CD4-positive, alpha-beta T cell treated with Interleukin-1 beta for 1 hour (primary cell): ENCODE measurements at places on chromosomes 1 and 21.

GRCh38 chr1:166951050-166951449 lies 24.3 kb downstream of the ILDR2 start:
- DNase-seq: no peak

- no peak for DNase-seq
Measured at GRCh38 chr1:109804660-109805059, 40.9 kb upstream of the EPS8L3 start.

GRCh38 chr1:203702130-203702577 lies 62.8 kb upstream of the LAX1 start:
- DNase-seq: peak; percentile 54

DNA sequence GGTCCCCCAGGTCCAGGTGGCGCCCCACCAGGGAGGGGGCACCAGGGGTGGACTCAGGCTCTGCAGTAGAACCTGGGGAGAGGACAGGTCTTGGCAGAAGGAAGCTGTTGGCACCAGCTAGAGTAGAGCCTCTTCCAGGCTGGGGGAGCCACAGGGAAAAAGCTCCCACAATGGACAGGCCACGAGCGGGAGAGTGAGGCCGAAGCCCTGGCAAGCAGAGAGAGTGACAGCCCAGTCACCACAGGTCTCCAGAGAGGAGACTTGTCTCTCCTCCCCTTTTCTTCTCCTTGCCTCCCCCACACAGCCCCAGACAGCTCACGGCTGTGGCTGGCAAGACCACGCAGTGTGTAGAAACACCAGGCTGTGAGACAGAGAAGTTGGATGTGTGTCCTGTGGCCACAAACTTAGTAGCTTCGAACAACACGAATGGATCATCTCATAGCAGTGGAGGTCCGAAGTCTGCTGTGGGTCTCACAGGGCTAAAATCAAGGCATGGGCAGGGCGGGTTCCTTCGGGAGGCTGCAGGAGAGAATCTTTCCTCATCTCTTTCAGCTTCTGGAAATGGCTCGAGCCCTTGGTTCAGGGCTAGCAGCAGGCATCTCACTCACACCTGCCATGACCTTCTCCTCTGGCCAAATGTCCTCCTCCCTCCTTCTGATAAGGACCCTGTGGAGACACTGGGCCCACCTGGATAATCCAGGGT lies 3.3 kb downstream of the KRTAP12-4 start:
- DNase-seq: no peak

GRCh38 chr1:181630838-181631237 lies 147.5 kb downstream of the CACNA1E start:
- DNase-seq: no peak

DNA sequence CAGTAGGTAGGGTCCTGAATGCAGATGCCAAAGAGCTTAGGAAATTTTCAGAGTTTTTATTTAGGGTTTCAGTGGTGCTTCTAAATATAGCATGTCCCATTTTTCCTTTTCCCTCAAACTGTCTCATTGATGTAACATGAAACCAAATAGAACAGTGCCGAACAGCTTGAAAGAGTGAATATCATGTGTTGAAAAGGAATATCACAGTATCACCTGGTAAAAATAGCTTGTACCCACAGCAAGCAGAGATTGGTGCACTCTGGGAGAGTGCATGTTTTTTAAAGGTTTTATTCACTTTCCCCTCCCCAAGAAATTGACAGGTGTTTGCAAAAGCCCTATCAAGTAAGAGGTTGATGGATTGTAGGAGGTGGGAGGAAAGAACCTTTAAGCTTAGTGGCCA lies 41.9 kb upstream of the ELAVL4 start:
- no peak for DNase-seq

DNA sequence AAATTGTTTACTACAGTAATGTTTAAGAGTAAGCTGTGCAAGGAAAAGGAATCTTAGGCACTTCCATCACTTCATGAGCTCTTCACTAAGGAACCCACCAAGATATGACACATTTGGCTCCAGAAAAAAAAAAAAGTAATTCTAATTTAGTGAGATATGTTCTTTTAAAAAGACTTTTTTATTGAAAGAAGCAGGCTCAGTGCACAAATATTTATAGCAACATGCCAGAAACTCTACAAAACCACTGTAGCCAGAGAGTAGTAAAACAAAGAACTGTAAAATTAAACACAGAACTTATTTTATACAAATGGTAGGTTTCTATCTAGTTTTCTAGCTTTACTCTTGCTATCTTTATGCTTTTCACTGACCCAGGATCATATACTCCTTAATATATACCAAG lies 434.6 kb upstream of the ADGRL2 start:
- DNase-seq: no peak

- DNase-seq: no peak
Measured at GRCh38 chr1:12246584-12246983, 16.8 kb downstream of the VPS13D start.

DNA sequence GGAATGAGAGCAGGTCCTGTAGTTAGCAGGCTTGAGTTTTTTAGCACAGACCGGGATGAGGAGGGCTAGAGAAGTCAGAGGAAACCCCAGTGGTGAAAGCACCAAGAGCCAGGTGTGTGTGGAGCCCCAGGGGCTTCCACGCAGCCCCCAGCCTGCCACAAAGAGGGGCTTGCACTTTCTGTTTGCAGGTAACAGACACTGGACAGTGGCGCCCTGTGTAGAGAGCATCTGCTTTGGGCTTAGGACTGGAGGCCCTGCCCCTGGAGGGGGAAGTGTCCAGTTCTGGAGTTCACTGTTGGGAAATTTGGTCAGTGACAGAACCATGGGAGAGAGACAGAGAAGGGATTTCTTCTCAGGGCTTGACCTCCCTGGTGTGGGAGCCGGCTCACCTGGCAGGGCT lies 19.5 kb downstream of the AGT start:
- DNase-seq: no peak

DNA sequence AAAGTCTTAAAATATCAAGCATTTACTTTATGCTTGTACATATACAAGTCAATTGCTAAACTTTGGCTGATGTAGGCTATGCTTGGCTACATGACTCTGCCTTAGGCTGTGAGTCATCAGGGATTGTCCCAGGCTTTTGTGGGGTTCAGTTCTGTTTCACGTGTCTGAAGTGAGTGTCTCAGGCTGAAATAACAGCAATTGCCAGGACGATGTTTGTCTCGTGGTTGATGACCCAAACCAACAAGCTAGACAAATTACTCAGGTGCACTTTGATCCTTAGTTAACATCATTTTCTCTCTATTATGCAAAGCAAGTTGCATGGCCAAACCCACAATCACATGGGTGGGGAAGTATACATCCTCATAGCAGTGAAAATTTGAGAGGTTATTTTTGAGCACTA lies 410.1 kb downstream of the BRINP3 start:
- no peak for DNase-seq

GRCh38 chr1:9284061-9284460 lies 8.6 kb upstream of the SPSB1 start:
- no peak for DNase-seq

- no peak for DNase-seq
Measured at GRCh38 chr1:235822685-235823084, 44.0 kb downstream of the LYST start.

- no peak for DNase-seq
Measured at GRCh38 chr1:245180496-245181157, 25.8 kb downstream of the KIF26B start.

DNA sequence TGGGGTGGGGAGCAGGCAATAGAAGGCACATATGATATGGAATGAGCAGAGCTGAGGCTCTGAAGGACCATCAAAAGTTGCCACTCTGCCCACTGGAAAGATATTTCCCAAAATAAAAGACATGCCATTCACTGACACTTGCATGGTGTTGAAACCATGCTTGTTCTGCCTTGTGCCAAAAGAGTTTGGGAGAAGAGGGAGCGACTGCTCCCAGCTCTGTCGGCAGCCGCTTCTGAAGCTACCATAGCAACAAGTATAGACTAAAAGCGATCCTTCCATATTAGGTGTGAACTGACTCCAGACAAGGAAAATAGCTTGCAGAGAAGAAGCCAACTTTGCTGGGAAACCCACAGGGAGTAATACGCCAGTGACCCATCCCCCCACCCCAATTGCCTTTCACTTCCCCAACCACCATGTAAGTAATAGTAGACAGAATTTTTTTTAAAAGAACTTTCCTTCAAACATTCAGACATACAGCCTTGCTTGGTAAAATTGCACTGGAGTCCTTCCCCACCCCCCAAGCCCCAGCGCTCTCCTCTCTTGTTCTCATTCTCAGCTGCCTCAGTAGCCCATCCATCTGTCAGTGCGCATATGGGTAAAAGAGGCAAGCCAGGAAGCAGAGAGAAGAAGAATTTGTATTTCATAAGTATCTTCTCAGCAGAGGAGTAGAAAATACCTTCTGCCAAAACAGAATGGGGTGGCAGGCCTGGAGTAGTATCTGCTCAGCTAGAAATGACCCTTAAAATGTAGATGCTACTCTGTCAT lies 263.7 kb downstream of the OMA1 start:
- DNase-seq: no peak

DNA sequence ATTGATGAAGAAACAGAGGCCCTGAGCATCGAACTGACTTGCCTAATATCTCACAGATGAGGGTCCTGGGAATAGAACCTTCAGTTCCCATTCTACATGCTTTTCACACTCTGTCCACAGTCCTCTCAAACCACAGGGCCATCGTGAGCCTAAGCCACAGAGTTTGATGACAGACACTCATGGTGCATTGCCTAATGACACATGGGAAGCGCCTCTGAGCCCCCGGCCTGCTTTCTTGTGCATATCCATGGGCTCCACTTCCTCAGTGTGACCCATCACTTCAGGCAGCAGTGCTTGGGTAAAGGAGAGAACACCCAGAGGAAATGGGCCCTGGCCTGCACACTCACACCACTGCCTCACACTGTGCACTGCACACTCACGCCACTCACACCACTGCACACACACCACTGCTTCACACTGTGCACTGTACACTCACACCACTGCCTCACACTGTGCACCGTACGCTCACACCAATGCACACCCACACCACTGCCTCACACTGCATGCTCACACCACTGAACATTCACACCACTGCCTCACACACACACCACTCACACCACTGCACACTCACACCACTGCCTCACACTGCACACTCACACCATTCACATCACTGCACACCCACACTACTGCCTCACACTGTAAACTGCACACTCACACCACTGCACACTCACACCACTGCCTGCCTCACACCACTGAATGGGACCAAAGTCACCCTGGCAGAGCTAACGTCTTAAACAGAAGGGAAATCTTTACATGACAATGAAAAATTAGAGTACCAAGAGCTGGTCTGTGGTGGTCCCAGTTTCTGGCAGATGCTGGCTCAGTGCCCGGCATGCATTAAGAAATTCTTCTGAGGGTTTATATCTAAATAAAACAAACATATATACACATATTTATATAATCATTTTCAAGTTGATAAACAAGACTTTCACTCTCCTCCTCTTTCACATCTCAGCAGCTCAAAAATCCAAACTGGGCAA lies 53.0 kb downstream of the KANK4 start:
- DNase-seq: no peak

- DNase-seq: no peak
Measured at GRCh38 chr1:6142734-6143133, 37.4 kb downstream of the CHD5 start.

DNA sequence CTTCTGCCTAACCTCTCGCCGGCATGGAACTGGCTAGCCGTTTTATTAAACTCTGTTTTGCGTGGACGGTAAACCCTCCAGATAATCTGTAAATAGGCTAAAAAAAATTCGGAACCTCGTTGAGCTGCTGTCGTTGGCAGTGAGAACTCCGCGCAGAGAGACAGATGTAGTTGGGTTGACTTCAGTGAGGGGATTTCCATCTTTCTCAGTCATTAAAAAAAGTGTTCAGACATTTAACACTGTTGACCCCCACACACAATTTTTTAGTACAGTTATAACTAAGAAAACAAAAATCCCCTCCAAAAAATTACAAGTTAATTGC lies 464 bp downstream of the PARK7 start:
- peak; percentile 57 for DNase-seq

- DNase-seq: no peak
Measured at GRCh38 chr1:232587141-232588008, 42.6 kb downstream of the SIPA1L2 start.

DNA sequence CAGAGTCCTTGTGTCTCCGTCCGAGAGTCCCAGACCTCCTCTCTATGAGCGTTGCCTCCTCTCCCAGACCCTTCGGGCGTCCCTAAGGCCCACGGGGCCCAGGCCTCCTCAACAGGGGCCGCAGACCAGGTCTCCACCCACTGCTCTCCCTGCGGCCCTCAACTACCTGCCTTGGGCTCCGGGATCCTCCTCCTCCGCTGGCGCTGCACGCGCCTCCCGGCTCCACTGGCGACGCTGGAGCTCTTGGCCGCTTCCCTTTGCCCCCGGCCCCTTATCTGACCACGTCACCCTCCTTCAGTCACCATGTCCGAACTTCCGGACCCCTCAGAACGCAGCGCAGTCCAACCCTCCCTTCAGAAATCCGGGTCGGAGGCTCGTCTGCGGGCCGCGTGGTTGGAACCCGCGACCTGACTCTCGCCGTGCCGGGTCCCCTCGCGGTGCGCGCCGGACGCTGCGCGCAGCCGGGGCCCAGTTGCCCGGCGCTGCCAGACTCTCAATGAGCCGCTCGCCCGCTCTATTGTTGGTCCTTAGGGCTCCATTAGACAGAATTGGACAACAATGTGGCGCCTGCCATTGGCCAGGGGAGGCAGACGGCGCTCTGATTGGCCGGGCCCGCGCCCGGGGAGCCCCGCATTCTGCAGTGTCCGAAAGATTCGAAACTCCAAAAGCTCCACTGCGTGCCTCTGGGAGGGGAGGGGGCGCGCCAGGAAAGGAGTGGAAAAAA lies at the start of gene DMRTA2:
DMRTA2 (minus strand) TSS at position 498 of the 724 bp plus-strand sequence. CDS start 1,907 bp downstream, outside the sequence.
- DNase-seq: no peak

DNA sequence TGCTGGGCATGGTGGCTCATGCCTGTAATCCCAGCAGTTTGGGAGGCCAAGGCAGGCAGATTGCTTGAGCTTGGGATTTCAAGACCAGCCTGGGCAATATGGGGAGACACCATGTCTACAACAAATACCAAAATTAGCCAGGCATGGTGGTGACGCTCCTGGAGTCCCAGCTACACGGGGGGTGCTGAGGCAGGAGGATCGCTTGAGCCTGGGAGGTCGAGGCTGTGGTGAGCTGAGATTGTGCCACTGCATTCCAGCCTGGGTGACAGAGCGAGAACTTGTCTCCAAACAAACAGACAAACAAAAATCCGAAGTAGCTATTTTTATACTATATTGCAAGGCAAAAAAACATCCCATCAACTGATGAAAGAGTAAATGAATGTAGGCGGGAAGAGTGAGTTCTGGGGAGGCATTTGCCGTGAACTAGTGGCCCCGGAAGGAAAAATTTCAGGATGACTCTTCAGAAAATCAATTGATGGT lies 40.6 kb downstream of the NCMAP start:
- DNase-seq: no peak

GRCh38 chr1:186536273-186536890 lies 75.5 kb upstream of the PDC start:
- DNase-seq: no peak

GRCh38 chr1:172483448-172483847 lies 39.6 kb upstream of the PIGC start:
- no peak for DNase-seq

- no peak for DNase-seq
Measured at GRCh38 chr1:913491-914130, 10.1 kb upstream of the SAMD11 start.

- no peak for DNase-seq
Measured at GRCh38 chr1:2961661-2962060, 59.6 kb upstream of the ACTRT2 start.

GRCh38 chr21:28781602-28782276 lies 210.9 kb downstream of the LTN1 start:
- DNase-seq: peak; percentile 8

GRCh38 chr1:82465024-82465423 lies 664.3 kb downstream of the ADGRL2 start:
- no peak for DNase-seq
